Naive B cell (primary cell): ENCODE measurements at places on chromosomes 7 and 10.

GRCh38 chr10:72077275-72077990, 10.9 kb downstream of the SPOCK2 start:
- H3K36me3 ChIP-seq: no peaks in the 10 kb centered on the region
- no peak overlapping the region for H3K4me3 ChIP-seq
- H3K27me3 ChIP-seq: no peaks in the 10 kb centered on the region
- H3K27ac ChIP-seq: no peak overlapping the region
- no peak for DNase-seq
- peaks cover 64% of the 10 kb centered on the region for H3K4me1 ChIP-seq

- H3K27ac ChIP-seq: peak overlapping the region; percentile 95
- DNase-seq: no peak
- peaks cover 57% of the 10 kb centered on the region for H3K36me3 ChIP-seq
- H3K27me3 ChIP-seq: no peaks in the 10 kb centered on the region
- H3K4me3 ChIP-seq: peak overlapping the region; percentile 24
Measured at GRCh38 chr10:96238646-96239623, 32.4 kb downstream of the BLNK start.

- no peak overlapping the region for H3K4me3 ChIP-seq
- H3K36me3 ChIP-seq: no peaks in the 10 kb centered on the region
Measured at GRCh38 chr10:74244097-74244685, 93.2 kb downstream of the ADK start.

GRCh38 chr10:14016011-14016536, 314.6 kb downstream of the FRMD4A start:
- H3K36me3 ChIP-seq: peaks cover 13% of the 10 kb centered on the region
- H3K27ac ChIP-seq: peak overlapping the region; percentile 73
- no peak for DNase-seq
- H3K4me1 ChIP-seq: peaks cover 9% of the 10 kb centered on the region
